Renal cortical epithelial cell (primary cell): ENCODE measurements at places on chromosomes 6 and 20. TPM values are rescaled to one million over a fixed set of nuclear protein-coding genes. Genes with fewer than 3 reads are reported as not detected.

GRCh38 chr6:130755368-130756034 lies 71.7 kb upstream of the SMLR1 start:
- no peak for DNase-seq

GRCh38 chr6:6916598-6916997 lies 191.2 kb upstream of the RREB1 start:
- DNase-seq = peak; percentile 27

GRCh38 chr20:13915284-13915683 lies 75.1 kb downstream of the SEL1L2 start:
- no peak for DNase-seq

- peak; percentile 6 for DNase-seq
Observed at GRCh38 chr6:148971031-148971927, 224.4 kb downstream of the UST start.

DNA sequence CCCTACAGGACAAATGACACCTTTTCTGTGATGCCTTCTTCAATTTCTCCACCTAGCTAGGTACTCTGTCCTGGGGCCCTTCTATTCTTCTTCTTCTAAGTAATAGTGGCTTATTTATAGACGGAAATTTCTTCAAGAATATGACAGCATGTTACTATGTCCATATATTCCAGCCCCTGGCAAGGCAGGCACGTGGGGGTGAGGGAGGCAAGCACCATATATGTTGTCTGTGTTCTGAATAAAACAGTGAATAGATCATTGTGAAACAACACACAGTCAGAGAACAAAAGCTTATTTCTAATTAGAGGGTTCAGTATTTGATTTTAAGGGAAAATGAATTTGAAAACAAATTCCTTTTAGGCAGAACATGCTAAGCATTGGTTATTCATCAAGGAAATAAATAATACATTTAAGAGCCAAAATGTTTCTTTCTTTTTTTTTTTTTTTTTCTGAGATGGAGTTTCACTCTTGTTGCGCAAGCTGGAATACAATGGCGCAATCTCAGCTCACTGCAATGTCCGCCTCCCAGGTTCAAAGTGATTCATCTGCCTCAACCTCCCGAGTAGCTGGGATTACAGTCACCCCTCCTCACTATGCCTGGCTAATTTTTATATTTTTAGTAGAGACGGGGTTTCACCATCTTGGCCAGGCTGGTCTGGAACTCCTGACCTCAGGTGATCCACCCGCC lies 6.2 kb downstream of the HEBP2 start:
- peak; percentile 64 for DNase-seq

DNA sequence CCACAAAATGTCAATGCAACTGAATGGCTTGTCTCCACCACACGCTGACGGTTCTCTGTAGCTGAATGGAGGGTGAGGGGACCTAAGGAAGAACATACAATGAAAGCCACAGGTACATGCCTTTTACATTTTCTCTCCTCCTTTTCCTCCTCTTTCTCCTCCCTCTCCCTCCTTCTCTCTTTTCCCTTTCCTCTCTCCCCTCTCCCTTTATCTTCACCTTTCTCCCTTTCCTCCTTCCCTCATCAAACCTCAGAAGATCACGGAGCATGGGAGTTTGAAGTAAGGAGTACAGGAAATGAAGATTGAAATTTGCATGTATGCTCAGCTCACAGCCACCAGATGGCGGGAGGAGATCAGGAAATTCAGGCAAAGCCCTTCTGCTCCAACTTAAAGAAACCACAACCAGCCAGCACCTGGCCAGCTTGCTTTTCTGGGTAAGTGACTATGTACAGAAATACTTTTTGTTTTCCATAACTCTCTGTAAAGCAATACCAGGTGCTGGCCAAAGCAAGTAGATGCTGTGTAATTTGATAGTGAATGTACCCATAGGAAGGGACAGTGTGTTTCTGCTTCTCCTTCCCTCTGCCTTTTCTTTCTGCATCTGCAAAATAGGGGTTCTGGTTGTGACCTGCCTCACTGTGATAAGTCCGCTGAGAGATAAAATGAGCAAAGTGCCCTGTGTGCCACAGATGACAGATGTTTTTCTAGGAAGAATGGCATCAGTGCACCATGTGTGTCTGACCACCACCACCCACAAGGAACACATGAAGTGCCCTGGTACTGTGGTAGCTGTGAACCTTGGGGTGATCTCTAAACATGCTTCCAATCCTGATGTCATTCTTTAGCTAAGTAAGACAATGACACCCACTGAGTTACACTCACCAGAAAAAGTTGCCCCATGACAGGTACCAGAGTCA lies 18.6 kb upstream of the FOXO3 start:
- peak; percentile 75 for DNase-seq

DNA sequence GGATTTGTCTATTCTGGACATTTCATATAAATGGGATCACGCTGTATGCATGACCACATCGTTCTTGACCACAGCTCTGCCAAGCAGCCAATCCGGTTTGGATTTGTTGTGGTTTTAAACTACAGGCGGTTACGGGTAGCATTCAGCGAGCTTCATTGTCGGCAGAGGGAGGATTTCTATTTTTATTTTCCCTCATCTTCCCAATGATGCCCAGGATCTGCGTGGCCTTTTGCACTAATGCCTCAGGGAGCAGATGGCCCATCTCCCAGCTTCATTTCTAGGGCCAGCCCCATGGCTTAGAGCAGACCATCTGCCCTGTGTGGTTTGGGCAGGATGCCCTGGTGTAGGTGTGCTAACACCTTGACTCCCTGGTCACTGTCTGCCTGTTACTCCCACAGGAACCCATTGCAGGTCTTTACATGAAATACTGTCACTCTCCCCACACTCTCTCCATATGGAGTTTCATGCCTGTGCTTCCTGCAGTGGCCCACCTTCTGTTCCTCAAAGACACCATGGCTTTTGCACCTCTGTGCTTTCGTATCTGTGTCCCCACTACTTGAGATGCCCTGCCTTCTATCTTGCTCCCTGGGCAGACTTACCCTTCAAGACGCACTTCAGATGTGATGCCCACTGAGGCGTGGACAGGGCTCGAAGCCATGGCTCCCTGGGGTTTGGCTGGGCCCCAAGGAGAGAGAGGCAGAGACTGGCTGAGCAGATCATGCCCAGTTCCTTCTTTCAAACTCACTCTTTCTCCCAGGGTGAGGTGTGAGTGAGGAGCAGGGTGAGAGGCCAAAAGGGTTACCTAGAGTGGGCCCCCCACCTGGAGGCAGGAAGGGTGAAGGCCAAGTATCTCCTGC lies 26.0 kb downstream of the SDCBP2 start:
- peak; percentile 18 for DNase-seq

- DNase-seq = no peak
Observed at GRCh38 chr6:88665131-88665530, 298.3 kb downstream of the RNGTT start.

GRCh38 chr20:9903048-9903655 lies 64.3 kb upstream of the PAK5 start:
- DNase-seq = peak; percentile 6

DNA sequence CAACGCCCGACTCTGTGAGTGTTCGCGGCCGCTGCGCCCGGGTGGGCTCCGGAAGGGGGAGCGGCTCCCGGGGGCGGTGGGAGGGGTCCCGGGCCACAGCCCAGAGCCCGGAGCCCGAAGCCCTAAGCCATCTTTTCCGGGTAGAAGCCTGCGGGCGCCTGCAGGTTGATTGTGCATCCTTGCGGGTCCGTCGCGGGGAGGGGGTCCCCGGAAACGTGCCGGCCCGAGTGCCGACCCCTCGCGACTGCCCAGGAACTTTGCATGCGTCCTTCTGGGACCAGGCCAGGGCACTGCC lies 413 bp downstream of the PTPRA start:
- DNase-seq = no peak

DNA sequence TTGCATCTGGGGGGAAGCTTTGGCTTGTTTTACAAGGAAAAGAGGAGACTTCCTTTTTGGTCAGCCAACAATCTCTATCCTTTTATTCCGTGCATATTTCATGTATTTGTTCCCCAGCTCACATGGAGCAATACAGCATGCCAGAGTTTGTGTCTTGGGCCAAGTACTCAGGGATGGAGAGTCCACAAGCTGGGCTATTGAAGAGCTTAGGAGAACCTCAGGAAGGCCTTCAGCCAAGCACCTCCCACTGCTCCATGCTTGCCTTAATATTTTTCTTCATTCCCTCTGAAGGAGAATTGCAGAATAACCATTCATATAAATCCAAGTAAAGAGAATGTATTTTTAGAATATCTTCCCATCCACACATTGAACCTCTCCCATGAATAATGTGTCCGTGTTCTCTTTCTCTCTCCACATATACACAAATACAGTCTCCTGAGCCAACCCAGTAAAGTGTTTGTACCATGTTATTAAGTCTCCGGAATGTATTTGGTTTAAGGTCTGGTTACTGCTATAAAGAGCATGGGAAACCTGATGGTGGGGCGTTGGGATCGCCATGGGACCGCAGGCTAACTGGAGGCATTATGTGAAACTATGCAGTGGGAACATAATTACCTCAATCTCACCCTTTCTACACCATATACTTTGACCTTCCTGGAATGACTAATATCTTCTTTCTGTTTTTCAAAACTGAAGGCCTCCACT lies 3.0 kb downstream of the LAMA4 start:
- DNase-seq = peak; percentile 93

DNA sequence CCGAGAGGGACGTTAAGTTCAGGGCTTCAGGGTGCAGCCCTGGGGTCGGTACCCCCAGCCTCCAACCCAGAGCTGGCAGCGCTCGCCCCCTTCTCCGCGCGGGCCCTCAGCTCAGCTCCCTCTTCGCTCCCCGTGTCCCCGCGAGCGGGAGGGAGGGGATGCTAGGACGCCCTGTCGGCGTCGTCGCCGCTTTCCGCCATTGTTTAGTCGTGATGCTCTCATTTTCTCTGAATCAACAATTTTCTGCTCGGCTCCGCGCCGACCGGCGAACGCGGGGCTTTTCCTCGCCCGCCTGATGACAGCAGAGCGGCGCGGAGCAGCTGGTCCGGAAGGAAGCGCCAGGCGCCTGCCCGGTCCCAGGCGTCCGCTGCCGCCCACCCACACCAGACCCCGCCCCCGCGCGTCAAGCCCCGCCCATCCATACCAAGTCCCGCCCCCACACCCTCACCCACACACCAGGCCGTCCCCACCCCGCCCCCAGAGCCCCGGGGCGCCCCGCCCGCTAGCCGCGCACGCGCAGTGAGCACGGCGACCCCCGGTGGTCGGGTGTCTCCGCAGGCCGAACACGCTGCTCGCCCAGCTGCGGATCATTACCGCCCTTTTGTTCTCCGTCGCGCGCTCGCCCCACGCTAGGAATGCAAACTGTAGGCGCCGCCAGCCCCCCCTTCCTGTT lies 50.1 kb upstream of the SLC32A1 start:
- DNase-seq = no peak

GRCh38 chr6:155001482-155001881 lies 6.4 kb downstream of the TIAM2 start:
- DNase-seq = peak; percentile 20

GRCh38 chr6:39889229-39889628 lies 45.0 kb downstream of the MOCS1 start:
- no peak for DNase-seq

- DNase-seq = no peak
Observed at GRCh38 chr6:144681334-144681733, 396.2 kb downstream of the UTRN start.

GRCh38 chr20:4435671-4436455 lies 285.8 kb upstream of the PRND start:
- DNase-seq = no peak

GRCh38 chr20:61192337-61192950 lies 59.6 kb upstream of the CDH4 start:
- no peak for DNase-seq

GRCh38 chr6:5085648-5086293 lies 630 bp downstream of the PPP1R3G start:
- no peak for DNase-seq

GRCh38 chr6:79878142-79878748 lies 69.1 kb downstream of the ELOVL4 start:
- DNase-seq = peak; percentile 9

GRCh38 chr6:19102936-19103335 lies 715.8 kb downstream of the RNF144B start:
- no peak for DNase-seq

DNA sequence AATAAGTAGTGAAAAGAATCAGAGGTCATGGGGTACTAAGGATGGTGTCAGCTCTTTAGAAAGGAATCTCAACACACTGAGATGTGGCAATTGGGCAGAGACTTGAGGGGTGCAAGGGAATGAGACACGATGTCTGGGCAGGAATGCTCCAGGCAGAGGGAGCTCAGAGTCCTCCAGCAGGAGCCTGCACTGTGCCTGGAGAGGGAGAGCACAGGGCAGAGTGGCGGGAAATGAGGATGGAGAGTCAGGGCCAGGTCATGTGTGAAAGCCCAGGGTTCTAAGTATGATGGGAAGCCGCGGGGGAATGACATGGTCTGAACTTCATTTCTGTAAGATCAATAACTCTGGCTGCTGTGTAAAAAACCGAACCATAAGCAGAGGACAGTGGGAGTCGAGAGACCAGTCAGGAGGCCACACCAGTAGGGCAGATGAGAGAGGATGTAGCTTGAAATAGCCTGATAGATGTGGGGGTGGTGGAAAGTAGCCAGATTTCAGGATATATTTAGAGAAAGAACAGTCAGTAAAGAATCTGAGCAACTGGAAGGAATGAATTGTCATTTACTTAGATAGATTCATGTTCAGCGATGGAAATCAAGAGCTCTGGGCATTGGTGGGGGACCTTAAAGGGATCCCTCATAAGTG lies 133.4 kb upstream of the DTNBP1 start:
- DNase-seq = no peak

GRCh38 chr6:13991393-13991792 lies 66.6 kb downstream of the RNF182 start:
- no peak for DNase-seq

DNA sequence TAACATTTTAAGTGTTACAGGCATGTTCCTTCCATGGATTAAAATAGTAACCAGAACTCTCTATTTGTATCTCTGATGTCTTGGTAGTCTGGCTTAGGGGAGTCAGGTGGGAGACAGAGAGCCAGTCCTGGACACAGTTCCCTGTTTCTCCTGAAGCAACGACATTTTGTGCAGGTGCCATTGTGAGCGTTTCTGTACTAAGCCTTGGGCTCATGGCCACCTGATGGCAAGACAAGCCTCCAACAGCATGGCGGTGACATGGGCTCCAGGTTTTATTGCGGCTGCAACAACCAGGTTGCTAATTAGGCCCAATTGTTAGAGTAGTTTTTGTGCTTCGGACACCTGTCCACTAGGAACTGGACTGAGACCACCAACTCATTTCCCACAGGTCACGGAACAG lies 105.3 kb downstream of the PRDM13 start:
- no peak for DNase-seq

- no peak for DNase-seq
Observed at GRCh38 chr6:145690969-145691368, 44.4 kb downstream of the EPM2A start.

- DNase-seq = no peak
Observed at GRCh38 chr6:78076371-78076770, 423.5 kb downstream of the MEI4 start.

GRCh38 chr6:80519811-80520594 lies 413.5 kb downstream of the BCKDHB start:
- DNase-seq = no peak

ESR1 gene
- total RNA-seq = under 0.01 TPM in 2 replicates

GUCA1A gene
- 0.05 TPM in 1 of 2 replicates, not detected in the other for total RNA-seq

SYTL3 gene
- 10.3 and 19.3 TPM in 2 replicates for total RNA-seq

NKX2-2 gene
- not detected in 2 replicates for total RNA-seq

WFDC5 gene
- not detected in 2 replicates for total RNA-seq

GSTA2 gene
- total RNA-seq = 0.15 TPM in 1 of 2 replicates, not detected in the other

TREM2 gene
- total RNA-seq = not detected in 2 replicates

GGTLC1 gene
- not detected in 2 replicates for total RNA-seq

SLC16A10 gene
- total RNA-seq = 1.1 and 2.3 TPM in 2 replicates

SLC52A3 gene
- total RNA-seq = 1.6 and 1.9 TPM in 2 replicates

RIPOR2 gene
- 0.60 and 1.0 TPM in 2 replicates for total RNA-seq

PPP1R14C gene
- total RNA-seq = 17.0 and 25.5 TPM in 2 replicates
